ENCODE measurements at places on chromosomes 12 and 14.

- DNase-seq: no peak
Measured at GRCh38 chr14:82224610-82225009, 691.0 kb upstream of the SEL1L start.

DNA sequence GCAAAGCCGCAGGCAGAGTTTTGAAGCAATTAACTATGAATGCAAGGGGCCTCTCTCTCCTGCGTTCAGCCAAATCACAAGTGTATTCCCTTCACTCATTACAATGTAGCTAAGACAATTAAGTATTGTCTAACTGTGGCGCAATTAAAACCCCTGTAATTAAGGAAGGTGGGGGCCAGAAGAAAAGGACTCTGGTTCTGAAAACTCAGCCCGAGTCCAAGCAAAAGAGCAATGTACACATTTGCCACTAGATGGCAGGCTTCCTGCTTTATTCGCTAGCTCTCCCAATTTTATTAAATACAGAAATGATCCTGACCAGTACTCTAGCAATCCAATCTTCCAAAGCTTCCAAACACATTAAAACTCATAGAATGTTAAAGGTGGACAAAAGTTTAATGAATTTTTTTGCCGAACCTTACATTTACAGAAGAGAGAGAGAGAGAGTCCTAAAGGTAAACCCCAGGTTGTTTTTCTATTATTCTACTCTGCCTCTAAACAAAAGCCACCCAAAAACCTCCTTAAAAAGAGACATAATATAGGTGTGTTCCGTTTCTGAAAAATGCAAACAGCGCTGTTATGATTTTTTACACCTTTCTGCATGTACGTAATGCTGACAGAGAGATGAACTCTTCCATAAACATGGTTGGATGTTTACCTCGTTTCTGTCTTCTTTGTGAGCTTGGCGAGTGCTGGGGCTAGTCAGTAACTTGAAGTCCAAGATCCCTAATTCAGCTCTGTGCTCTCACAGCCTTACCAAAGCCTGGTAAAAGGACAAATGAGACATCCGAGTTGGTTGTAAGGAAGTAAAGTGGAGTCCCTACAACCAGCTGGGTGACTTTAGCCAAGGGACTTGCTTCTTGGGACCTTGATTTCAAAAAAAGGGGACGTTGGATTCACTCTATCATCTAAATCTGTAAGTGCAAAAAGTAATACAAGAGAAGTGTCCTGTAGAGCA lies 50.9 kb upstream of the VASH1 start:
- peak; percentile 52 for DNase-seq

DNA sequence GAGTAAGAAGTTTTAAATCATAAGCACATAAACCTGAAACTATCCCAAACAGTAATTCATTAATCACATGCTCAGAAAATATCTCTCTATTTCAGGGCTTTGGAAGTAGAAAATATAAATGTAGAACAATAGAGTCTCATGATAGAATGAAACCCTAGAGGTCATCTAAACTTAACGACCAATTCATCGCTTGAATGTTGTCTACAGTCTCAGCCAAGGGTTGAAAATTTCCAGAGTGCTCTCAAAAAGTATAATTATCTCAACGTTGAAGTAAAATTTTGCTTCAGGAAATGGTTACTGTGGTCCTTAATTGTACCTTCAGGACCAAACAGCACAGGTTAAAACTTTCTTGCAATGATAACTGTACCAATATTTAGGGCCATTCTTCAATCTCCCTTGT lies 1053.6 kb upstream of the SEL1L start:
- DNase-seq: no peak

DNA sequence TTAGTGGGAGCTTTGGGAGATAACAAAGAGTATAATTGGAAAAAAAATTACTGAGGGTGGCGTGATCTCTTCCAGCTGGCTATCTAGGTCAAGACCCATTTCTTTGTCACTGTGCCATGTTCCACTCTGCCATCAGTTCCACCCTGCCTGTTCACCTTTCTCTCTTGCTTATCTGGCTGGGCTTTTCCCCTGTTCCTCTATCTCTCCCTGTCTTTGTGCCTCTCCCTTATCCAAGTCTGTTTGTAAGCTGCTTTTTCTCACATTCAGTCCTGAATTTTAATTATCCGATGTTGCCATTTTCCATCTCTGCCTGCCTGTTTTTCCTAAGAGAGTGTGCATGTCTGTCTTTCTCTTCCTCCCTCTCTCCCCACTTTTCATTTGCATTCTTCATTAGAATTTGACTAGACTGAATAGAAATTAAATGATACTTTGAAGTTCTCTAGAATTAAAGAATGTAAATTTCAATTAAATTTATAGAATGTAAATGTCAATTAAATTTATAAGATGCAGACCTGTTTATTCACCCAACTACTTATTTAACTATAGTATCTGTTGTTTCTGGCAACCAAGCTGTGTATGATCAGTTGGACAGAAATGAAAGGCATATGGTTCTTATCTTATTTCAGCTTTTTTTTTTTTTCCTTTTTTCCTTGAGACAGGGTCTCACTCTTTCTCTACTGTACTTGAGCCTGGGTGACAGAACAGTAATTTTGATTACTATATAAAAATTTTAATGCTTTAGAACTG lies 40.9 kb upstream of the A2ML1 start:
- no peak for DNase-seq

DNA sequence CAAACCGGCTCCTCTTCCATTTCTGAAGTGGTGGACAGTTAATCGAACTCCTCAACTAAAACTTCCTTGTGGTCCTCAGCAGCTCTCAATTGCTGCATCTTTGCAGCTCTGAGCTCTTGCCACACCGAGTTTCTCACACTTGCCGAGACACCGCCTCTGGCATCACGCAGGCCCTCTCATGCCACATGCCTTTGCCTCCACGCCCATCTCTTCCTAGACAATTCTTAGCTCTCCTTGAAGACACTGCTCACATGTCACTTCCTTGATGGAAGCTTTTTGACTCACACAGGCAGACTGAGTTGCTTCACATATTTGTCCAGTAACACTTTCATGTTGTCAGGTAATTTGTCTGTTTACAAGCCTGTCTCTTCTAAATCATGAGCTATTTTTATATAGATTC lies 29.2 kb downstream of the KCNA1 start:
- DNase-seq: no peak

GRCh38 chr12:59980476-59980875 lies 384.6 kb downstream of the SLC16A7 start:
- no peak for DNase-seq

GRCh38 chr14:26939755-26940154 lies 341.9 kb upstream of the NOVA1 start:
- no peak for DNase-seq

DNA sequence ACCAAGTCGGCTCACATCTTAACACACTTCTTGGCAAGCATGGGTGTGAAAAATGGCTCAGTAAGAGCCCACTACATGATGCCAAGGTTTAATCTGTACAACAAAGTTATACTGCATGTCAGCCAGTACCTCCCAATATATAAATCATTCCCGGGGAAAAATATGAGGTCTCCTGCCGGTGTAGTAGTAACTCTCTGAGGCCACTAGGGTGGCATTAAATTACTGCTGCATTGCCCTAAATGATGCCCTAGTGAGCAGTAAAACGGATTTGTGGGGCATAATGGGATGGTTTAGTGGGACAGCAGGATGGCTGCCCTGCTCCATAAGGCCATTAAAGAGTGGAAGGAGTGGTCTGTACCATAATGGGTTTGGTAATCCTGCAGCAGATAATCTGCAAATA lies 267.7 kb downstream of the MED13L start:
- DNase-seq: no peak

- no peak for DNase-seq
Measured at GRCh38 chr14:32426028-32426427, 96.9 kb downstream of the AKAP6 start.

- DNase-seq: no peak
Measured at GRCh38 chr12:119594399-119594730, 791 bp downstream of the TMEM233 start.

DNA sequence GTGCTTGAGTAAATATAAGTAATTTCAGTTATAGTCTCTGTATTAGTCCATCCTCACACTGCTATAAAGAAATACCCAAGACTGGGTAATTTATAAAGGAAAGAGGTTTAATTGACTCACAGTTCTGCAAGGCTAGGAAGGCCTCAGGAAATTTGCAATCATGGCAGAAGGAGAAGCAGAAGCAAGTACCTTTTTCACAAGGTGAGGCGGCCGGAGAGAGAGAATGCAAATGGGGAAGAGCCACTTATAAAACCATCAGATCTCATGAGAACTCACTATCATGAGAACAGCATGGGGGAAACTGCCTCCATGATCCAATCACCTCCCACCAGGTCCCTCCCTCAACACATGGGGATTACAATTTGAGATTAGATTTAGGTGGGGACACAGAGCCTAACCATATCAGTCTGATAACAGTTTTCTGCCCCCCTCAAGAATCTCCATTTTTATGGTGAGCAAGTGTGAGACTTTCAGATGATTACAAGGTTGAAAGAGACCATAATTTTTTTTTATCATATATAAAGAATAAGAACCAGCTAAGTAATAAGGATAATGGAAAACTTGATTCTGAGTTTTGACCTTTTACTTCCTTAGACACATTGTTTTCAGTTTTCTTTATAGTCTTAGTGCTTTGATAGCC lies 35.6 kb downstream of the LEMD3 start:
- no peak for DNase-seq

GRCh38 chr12:4435537-4435936 lies 10.1 kb downstream of the FGF6 start:
- no peak for DNase-seq

- DNase-seq: no peak
Measured at GRCh38 chr12:120702637-120703036, 7.6 kb upstream of the UNC119B start.

GRCh38 chr14:74620497-74620921 lies 8.5 kb upstream of the LTBP2 start:
- no peak for DNase-seq
